ENCODE measurements at places on chromosomes 4 and X.

- DNase-seq = no peak
These were observed 48.0 kb downstream of the SEPTIN11 start for GRCh38 chr4:76997532-76997931.

DNA sequence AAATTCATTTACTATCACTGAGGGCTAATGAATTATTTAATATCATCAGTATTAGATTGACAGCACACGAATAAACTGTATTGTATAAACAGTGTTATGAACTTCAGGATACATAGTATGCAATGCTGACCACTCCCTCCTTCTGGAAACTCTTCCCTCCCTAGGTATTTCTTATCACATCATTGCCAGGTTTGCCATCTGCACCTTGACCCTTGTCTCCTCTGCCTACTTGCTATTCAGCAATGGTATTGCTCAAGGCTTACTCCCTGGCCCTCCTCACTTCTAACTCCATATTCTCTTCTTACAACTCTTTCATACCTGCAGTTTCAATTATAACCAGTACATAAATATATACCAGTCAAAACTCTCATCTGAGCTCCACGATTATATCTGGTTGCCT, 38.9 kb downstream of the ATP8A1 start:
- no peak for DNase-seq

DNA sequence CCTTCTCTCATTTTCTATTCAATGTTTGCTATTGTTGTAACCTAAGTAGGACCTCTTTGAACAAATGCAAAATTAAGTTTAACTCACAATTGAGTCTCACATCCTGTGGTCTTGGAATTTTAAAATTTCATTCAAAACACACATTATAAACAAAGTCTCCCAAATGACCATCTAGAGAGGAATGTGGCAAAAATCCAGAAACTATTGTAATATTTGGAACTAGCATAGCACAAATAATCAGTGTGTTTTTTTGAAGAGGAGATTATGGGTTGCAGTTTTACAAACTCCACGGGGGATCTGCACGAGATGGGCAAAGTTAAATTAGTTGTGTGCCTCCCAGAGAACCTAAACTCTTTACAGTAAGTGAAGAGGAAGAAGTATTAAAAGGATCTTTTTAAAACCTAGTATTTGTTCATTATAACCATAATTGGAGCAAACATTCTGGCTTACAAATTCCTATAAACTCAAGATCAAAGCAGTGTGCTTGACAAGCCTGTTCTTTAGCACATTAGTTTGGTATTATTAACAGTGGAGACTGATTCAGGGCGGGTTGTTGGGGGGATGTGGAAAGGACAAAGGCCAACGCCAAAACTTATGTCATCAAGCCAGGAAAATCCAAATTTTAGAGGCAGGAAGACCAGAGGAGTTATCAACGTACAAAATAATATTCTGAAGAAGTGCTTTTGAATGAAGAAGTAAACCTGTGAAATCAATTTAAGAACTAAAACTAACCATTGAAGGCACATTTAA, 22.4 kb upstream of the RBPJ start:
- no peak for DNase-seq

DNA sequence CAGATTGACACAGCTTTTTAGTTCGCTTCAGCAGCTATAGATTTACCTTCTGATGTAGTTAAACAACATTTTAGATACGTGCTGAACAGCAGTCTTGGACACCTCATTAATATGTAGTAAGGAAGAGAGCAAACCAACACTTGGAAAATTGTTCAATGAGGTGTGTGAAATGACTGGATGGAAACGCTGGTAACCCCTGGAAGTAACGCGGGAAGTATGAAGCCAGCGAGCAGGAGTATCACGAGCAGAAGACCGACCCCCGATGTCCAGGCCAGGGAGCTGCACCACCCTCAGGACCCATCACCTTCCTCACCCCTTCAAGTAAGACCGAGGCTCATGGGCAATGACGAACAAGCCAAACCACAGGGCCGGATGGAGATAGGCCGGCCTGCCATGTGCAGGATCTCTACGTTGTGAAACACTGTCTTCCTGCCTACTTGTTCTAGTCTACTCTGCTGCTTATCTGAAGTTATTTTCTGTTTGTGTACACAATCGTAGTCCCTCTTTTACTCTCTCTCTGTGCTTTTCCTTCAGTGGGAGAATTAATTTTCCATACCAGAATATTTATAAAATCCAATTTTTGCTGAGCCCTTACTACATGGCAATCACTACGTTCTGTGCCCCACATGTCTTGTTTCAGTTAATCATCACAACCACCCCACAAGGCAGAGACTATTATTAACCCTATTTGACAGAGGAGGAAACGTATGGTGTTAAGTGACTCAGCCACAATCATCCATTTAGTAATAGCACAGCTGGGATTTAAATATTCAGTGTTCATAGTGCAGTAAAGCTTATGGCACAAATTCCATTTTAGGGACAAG, 221.7 kb downstream of the APBB2 start:
- DNase-seq = peak; percentile 11

GRCh38 chrX:154136627-154137161, 7.3 kb upstream of the OPN1LW start:
- DNase-seq = peak; percentile 57

- DNase-seq = no peak
These were observed 241.3 kb upstream of the GIMD1 start for GRCh38 chr4:106609917-106610316.

- no peak for DNase-seq
These were observed 5.9 kb downstream of the ODAPH start for GRCh38 chr4:75561789-75562188.

DNA sequence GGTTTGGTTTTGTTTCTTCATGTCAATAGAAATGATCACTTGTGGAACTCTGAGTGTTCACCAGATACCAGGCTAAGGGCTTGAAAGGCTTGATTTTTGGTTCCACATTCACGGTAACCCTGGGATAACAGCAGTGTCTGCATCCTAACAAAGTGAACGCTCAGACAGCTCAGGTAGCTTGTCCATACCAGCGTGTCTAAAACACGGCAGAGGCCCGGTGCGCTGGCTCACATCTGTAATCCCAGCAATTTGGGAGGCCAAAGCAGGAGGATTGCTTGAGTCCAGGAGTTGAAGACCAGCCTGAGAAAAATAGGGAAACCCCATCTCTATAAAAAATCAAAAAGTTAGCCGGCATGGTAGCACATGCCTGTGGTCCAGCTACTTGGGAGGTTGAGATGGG, 49.0 kb downstream of the HTRA3 start:
- no peak for DNase-seq

GRCh38 chr4:105946771-105947170, 51.5 kb downstream of the NPNT start:
- DNase-seq = no peak

DNA sequence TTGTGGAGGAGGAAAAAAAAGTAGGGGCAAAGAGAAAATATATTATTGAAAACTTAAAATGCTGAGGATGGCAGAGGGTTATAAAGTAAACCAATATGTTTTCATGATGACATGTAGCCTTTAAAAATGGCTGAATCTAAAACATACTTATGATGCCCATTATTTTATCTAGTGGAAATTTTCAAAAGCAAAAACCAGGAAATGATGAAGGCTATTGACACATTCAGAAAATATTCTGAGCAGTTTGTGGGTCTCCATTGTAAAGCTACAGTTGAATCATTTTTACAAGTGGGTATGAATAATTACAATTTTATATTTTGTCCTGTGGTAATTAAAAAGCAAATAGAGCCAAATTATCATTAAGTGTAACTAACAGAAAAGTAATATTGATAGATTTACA, 10.7 kb downstream of the PLS3 start:
- no peak for DNase-seq

- DNase-seq = peak; percentile 34
These were observed 552 bp downstream of the NKRF start for GRCh38 chrX:119605464-119606279.

GRCh38 chr4:145782756-145783155, 102.8 kb downstream of the C4orf51 start:
- DNase-seq = no peak

- DNase-seq = no peak
These were observed 31.5 kb downstream of the PRPS1 start for GRCh38 chrX:107659768-107660167.

- no peak for DNase-seq
These were observed 93.9 kb downstream of the MID1 start for GRCh38 chrX:10526451-10526850.

DNA sequence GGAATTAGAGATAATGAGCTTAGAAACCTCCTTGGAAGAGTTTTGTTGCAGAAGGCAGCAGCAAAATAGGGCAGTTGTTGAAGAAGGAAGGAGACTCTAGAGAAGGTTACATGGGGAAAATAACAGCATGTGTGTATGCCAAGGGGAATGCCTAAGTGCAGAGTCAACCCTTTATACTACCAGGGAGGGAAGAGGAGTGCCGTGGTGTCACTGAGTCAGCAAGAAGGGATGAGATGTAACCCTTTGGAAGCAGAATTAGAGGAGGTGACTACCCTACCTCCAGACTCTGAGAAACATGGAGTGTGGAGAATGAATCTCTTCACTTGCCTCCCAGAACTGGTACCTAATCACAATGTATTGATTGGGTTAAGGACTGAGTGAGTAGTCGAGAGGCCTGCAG, 6.7 kb upstream of the GABRE start:
- DNase-seq = no peak

DNA sequence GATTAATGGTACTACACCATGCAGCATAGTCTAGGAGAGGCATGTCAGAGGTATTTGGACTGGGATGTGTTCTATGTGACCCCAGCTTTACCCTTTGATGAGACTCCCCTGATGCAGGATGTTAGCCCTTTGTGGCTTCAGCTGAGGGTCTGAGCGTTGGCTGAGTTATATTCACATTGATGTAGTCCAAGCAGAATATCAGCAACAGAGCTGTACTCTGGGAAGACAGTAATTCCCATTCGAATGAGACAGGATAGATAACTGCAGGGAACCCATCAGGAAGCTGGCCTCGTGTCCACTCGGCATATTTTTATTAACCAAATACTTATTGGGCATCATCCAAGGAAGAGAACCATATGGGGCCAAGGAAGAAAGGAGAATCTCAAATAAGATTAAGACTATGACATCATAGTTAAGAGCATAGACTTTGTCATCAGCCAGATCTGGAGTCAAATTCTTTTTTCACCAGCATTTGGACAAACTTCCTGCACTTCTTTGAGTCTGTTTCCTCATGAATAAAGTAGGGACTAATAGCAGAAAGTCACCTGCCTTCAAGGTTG, 198.1 kb downstream of the SOWAHB start:
- no peak for DNase-seq
